ENCODE measurements at places on chromosomes 2 and 18.

DNA sequence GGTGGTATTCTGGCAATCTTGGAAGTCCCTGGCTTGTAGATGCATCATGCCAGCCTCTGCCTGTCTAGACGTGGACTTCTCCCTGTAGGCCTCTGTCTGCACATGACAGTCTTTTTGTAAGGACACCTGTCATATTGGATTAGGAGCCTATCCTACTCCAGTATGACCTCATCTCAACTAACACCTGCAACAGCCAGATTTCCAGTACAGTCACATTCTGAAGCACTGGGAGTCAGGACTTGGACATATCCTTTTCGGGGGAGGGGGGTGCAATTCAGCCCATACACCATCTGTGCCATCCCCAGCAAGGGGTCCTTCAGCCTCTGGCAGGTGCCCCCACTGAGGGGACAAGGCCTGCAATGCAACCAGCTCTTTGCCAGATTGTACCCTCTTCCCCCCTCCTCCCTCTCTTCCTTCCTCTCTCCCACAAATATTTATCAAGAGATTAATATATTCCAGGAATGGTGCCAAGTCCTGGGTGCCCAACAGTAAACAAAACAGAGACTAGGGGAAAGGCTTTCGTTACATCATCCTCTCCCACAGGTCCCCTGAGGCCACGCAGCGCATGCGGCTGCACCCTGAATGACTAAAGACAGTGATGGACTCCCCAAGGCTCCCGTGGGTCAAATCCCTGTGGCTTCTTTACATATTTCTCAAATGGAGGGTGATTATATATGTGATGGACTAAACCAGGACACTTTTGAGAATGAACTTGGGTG, 20.5 kb upstream of the MYCN start:
- DNase-seq, result no peak

- DNase-seq, result no peak
These were observed 56.3 kb upstream of the HPCAL1 start for GRCh38 chr2:10246370-10246769.

DNA sequence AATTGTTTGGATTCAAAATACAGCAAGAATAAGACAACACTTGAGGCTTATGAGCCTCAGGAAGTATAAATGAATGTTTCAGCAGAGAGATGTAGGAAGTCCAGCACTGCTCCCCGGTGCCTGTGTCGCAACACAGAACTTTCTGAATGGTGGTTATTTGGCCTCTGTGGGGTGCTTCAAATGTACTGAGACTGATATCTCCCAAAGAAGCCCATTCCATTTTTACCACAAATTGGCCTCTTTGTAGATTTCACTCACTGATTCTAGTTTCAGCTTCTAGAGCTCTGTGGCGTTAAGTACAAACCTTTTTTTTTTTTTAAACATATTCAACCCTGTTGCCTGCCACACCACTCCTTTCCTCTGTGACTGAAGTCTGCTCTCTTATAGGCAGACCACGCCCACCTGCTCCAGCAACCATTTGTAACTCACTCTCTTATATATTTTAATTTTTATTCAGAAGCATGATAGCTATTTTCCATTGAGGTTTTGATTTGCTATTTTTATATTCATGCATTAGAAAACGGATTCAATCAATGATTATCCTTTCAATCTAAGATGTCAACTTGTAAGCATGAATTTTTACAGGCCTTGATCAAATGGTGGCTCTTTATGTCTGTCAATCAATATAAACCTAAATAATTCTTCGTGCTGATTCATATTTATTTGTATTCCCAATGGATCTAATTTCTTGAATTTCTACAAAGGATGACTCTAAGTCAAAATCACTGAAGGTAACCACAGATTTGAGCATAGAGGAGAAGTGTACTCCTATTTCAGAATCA, 277.1 kb upstream of the CCDC68 start:
- no peak for DNase-seq

GRCh38 chr2:189685540-189686229, 11.2 kb downstream of the ANKAR start:
- DNase-seq, result no peak

- DNase-seq, result no peak
These were observed 21.6 kb upstream of the SP3 start for GRCh38 chr2:173986805-173987204.

GRCh38 chr18:10997885-10998284, 151.5 kb downstream of the PIEZO2 start:
- no peak for DNase-seq
